ENCODE measurements at places on chromosomes 2 and 18.

- no peak for DNase-seq
These were observed 33.6 kb upstream of the SCYGR2 start for GRCh38 chr2:227565080-227565479.

- DNase-seq = no peak
These were observed 54.7 kb downstream of the ATIC start for GRCh38 chr2:215366440-215367032.

GRCh38 chr2:232332940-232333259 lies 45.7 kb upstream of the ALPP start:
- DNase-seq = no peak

GRCh38 chr2:235390108-235390815 lies 103.6 kb upstream of the AGAP1 start:
- peak; percentile 44 for DNase-seq

DNA sequence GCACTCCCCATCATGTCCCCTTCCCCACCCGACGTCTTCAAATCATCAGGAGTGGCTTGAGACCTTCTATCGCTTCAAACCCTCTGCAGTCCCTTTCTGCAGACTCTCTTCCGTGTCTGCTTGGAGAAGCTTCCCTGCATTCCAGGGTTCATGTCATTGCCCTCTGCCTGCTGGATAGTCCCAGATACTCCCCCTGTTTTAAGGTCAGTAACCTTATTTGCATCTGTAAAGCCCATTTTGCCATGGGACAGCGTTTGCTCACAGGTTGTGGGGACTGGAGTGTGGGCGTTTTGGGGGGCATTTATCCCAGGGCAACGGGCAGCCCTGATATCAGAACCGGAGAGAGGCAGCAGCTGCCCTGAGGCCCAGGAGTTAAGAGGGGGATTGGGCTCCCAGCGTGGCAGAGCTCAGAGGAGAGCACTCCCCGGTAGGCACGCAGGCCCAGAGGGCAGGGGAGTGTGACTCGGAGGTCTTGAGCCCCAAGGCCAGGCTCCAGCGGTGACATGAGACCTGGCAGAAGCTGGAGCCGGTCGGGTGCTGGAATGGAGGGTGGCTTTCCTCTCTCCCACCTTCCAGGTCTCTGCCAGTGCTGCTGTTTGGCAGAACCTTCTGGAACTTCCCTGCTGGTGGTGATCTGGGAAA lies 73.8 kb downstream of the RTP5 start:
- DNase-seq = no peak

DNA sequence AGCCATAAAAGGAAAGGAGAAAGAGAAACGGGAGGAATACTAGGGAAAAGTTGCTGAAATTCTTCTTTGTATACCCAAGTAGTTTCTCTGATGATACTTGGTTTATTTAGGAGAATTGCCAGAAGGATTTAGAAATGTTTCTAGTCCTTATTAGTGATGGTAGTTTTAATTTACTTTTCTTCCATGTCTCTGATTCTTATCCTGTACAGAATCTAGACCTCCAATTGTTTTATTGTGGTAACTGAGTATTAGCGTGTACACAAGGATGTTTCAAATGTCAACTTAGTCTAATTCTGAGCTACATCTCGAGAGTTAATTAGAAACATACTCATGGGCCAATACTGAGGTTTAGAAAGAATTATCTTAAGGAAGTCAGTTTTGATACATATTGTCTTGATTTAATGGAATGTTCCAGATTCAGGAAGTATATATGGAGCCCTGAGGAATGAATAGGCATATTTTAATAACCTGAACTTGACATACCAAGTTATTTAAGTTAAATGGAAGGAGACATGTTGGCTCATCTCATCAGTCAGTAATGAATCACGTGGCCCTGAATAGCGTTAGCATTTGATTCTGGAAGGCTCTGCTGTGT lies 219.6 kb downstream of the LTBP1 start:
- DNase-seq = no peak

GRCh38 chr18:63409301-63409700 lies 13.0 kb downstream of the VPS4B start:
- peak; percentile 9 for DNase-seq

- no peak for DNase-seq
These were observed 815.1 kb downstream of the CPS1 start for GRCh38 chr2:211371465-211371864.

GRCh38 chr2:201411421-201411820 lies 39.8 kb downstream of the TRAK2 start:
- no peak for DNase-seq

- no peak for DNase-seq
These were observed 58.3 kb downstream of the MRPL33 start for GRCh38 chr2:27829791-27830190.

DNA sequence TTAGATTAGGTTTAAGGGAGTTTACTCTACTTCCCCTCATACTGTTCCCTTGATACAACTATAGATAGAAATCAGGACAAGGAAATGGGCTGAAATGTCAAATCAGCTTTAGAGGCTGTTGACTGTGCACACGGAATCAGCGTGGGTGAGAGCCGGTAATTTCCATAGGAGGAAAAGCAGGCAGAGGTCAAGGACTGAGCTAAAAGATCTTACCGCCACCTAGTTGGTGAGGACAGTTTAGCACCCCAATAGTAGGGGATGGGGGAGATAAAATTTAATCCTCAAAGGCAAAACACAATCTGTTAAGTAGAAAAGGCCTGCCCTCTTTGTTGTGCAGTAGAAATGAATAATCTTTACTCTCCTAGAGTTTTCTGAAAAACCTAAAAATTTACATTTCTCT lies 1154.5 kb upstream of the CHAC2 start:
- no peak for DNase-seq

DNA sequence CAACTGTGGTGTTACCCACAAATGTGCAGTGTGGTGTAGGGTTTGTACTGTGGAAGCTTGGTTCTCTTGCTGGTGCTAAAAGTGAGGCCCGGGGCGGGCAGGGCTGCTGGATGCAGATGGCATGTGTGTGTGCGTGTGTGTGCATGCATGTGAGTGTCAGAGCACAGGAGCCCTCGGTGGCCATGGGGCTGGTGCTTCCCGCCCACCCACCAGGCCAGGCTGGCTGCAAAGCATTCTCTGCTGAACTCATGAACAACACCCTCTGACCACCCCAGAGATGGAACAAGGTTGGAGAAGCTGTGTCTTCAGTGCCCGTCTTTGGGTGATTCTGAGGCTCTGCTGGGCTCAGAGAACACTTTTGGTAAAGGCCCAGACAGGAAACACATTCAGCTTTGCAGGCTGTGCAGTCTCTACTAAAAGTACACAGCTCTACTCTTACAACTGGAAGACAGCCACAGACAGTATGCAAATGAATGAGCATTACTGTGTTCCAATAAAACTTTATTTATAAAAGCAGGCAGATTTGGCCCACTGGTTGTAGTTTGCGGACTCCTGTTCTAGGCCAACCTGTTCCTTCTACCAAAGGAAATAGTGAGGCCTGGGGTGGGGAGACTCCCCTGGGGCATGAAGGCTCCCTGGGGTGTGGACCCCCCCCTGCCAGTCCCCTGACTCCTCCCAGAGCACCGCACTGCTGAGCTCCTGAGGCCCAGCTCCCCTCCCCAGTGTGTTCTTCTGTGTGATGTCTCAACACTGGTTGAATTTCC lies 225.3 kb upstream of the HDAC4 start:
- peak; percentile 30 for DNase-seq

- no peak for DNase-seq
These were observed 15.6 kb downstream of the SUCLG1 start for GRCh38 chr2:84443477-84443876.

DNA sequence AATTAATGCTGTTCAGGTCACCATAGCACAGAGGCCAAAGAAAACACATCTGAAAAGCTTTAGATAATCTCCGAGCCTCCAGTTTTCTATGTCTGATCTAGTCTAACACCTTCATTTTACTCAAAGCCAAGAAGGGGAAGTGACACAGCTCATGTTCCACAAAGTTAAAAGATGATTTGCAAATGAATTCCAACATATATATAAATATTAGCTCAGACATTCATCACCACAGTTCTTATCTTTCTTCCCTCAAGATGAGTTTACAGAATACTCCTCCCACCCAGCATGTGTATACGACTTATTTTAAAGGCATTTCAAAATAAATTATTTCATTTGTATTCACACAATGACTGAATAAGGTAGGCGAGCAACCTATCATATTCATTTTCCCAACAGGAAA lies 82.4 kb downstream of the AAK1 start:
- DNase-seq = no peak

GRCh38 chr2:200756618-200757321 lies 54.9 kb upstream of the BZW1 start:
- DNase-seq = no peak

- no peak for DNase-seq
These were observed 13.9 kb downstream of the CROCC2 start for GRCh38 chr2:240919786-240920782.

- peak; percentile 61 for DNase-seq
These were observed 56.8 kb downstream of the BIN1 start for GRCh38 chr2:127049927-127050802.

DNA sequence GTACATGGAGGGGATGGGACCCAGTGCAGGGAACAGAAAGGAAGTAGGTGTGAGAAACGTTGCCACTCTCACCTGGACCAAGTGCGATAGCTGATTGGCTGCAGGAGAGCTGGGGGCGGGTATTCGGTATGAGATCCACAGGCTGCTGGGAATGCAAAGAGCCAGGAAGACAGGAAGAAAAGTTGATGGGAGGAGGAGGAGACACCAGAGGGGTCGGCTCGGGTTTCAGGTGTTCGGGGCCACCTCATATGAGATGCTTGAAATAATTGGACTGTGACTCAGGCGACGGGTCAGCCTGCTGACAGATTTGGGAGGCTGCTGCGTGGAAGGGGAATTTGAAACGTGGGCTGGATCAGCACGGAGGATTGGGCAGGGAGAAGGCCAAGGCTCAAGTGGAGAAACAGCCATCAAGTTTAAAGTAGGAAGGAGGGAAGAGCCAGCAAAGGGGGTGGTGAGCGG lies 65.1 kb downstream of the MRPS9 start:
- no peak for DNase-seq

GRCh38 chr2:85368921-85369320 lies 14.4 kb downstream of the ELMOD3 start:
- DNase-seq = no peak

DNA sequence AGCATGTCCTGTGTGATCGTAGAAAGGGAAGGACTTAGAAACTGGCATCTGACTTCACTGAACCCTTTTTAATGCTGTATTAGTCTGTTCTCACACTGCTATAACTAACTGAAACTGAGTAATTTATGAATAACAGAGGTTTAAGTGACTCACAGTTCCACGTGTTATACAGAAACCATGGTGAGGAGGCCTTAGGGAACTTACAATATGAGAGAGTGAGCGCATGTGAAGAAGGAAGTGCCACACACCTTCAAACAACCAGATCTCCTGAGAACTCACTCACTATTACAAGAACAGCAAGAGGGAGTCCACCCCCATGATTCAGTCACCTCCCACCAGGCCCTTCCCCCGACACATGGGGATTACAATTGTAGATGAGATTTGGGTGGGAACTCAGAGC lies 811.3 kb downstream of the CPS1 start:
- no peak for DNase-seq

DNA sequence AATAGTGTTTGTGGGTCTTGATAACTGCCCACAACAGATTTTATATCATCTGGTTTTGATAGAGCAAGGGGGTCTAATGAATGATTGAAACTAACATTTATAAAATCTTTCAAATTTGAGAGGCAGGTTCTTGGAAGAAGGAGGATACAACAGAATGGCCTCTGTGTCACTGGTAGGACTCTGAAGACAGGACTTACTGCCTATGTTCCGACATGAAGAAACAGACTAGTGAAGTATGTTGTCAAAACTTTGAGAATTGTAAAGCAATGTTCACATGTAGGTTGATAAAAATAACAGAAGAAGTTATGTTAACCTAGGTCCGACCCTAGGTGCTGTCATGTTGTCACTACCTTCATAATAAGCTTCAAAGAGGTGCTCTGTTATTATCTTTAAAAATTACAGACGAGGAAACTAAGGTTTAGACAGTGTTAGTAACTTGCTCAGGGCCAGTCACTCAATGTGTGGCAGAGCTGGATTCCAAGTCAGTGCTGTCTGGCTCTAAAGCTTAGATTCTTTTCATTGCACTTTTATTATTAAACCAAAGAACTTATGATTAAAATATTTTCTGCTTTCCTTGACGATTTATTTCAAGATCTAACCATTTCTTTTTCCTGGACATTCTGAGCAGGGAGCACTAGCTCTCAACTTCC lies 146.2 kb downstream of the RPIA start:
- no peak for DNase-seq

DNA sequence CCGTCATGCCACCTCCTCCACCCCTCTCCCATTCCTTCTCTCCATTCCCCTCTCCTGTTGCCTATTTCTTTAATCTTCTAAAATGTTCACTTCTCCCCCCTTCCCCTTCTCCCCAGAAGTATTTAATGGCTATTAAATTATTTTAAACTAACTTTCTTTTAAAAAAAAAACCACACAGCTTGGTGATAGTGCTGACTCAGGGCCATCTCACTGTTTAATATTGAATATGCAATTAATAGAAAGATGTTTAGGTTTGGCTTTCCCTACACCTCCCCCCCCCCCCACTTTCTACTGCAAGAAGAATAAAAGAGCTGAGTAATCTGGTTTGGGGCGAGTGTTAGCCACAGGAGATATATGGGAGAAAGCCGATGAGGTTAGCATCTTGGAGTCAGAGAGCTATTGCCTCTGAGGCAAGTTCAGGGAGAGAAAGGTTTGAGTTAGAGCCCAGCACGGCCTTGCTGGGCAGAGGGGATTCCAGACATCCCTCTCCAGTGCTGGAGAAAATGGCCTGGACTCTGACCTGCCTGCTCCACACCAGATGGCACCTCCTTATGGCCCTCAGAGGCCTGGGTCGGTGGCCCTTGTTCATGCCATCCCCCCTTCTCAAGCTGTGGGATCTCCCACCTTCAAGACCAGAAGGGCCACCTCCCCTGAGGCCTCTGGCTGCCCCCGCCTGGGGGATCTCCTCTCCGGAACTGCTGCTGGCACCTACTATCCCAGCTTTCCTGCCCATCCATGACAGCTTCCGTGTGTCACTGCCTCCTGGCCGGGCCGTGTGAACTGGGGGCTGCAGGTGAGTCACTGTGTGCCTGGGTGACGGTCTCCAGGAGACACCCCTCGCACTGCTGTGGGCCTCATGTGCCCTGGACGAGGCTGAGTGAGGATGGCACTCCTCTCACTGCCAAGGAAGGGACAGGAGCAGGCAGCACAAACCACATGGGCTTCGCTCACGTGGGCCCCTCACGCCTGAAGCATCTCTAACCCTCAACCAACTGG lies 246.9 kb downstream of the CELF4 start:
- DNase-seq = no peak

DNA sequence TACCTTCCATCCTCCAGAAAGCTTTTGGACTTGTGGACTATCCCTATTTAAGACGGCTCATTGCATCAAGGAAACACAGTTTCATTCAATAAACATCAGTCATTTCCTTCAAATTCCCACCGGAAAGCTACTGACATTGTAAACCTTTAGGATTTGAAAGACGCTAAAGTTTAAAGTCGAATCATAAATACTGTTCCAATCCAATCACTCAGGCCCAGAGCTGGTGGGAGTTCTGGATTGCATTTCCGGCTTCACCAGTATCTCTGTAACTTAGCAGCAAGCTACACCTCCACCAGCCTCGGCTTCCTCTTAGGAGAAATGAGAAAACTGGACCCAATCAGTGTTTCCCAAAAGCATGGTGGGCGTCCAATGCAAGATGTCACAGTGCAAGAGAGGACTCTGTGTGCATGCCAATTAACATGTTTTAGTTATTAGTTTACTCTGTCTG lies 1.6 kb downstream of the WDFY1 start:
- DNase-seq = no peak

Data from CD4-positive, alpha-beta T cell treated with Interleukin-12 subunit alpha and Interleukin-12 subunit beta, for 1 hour (primary cell).